ENCODE measurements at places on chromosomes 13 and 19.

GRCh38 chr13:71067165-71067815 lies 799.7 kb downstream of the DACH1 start:
- no peak for DNase-seq

DNA sequence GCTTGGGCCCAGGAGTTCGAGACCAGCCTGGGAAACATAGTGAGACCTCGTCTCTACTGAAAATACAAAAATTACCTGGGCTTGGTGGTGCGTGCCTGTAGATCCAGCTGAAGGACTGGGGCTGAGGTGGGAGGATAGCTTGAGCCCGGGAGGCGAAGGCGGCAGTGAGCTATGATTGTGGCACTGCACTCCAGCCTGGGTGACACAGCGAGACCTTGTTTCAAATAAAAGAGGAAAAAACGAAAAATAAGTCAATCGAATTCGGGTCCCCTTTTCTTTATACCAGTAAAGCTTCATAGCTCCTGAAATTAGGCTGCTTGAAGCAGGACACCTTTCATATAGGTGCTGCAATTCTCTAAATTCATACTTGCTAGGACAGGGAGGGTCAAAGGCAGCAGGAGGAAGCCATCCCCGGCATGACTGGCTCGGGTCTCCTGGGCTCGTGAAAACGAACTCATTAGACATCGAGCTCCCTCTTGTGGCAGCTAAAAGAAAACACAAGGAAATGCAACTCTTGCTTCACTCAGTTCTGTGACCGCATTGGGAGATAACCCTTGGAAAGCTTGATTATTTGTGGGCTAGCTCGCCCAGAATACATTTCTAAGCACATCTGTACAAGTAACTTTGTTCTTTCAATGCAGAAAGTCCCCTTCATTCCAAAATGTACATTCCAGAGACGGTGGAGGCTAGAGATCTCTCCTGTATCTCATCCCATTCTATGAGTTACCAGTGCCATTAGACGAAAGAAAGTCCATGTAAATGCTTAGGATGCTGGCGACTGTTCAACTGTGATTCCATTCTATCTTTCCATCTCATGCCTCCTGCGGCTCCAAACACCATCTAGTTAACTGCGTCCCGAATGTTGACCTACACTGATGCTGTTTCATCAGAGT lies 16.8 kb downstream of the FPR2 start:
- peak; percentile 8 for DNase-seq

GRCh38 chr13:73833325-73834070 lies 300.7 kb downstream of the KLF12 start:
- DNase-seq, result no peak

DNA sequence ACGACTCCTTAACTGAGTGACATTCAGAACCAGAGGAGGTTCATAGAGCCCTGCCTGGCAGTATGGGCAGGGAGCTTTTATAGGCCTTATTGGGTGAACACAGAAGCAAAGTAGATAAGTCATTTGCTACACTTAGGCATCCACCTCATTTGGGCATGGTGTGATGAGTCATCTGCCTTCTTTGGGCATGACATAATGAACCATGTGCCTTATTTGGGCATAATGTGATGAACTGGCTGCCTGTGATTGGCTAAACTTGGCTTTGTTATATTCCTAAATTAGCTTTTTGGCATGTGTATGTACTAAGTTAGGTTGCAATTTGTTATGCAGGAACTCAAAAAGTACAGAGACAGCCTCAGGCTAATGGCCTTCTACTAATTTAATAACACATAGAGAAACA lies 2210.2 kb upstream of the PCDH20 start:
- DNase-seq, result no peak

- DNase-seq, result no peak
These were observed 32.4 kb downstream of the RASA3 start for GRCh38 chr13:114099918-114100445.

DNA sequence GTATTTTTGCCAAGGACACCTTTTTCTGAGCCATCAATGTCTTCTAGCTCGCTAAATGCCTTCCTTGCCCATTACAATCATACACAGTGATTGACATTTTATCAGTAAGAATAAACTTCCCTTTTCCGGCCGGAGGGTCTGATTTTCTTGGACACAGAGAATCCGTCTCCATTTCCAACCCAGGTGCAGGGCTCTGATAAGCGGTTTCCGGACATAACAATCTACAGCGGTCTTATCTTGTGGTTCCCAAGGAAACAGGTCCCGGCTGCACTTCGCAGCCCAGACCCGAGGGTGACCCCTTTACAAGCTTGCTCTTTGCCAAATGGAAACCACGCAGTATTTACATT lies 5.1 kb upstream of the ZNF77 start:
- no peak for DNase-seq

- no peak for DNase-seq
These were observed 22.2 kb downstream of the CCDC169 start for GRCh38 chr13:36275190-36276002.

GRCh38 chr13:109224033-109224432 lies 562.4 kb downstream of the IRS2 start:
- no peak for DNase-seq

DNA sequence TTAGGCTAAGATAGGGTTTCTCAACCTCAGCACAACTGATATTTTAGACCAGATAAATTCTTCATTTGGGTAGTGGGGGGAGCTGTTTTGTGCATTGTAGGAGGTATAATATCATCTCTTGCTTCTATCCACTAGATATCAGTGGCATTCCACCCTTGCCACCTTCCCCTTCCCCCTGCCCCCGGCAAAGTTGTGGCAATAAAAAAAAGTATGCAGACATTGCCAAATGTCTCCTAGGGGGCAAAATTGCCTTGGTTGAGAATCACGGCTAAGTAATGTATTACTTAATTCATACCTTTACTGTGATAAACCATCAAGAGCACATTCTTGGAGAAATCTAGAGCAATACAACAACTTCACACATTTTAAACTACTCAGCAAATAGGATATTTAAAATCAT lies 51.4 kb downstream of the UBL3 start:
- DNase-seq, result no peak

DNA sequence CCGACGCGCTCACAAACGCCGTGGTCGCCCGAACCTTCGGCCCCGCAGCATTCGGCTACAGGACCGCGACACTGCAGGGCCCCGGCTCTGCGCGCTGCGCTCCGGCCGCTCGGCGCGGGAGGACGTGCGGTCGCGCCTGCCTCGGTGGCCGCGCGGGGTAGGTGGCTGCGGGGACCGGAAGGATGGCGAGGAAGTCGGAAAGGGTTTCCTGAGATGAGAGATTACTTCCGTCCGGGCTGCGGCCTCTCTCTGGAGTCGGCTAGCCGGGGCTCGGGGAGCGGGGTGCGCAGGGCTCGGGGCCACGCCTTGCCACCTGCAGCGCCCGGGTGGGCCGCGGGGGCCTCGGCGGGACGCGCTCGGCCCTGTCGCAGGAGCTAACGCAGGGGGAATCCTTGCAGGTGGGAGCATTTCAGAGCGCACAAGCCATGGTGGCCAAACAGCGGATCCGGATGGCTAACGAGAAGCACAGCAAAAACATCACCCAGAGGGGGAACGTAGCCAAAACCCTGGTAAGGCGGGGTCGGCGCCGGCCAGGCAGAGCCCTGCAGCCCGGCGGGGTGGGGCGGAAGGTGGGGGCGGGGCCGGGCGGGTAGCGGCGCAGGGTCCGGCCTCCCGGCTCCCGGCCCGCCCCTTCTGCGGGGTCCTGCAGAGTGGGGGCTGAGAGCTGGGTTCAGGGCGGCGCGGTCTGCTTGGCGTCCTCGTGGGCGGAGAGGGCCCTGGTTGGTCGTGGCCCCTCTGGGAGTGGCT lies at the start of gene SERP2:
TSS of gene SERP2 (plus strand) at position 224 of the 747 bp plus-strand sequence. CDS start at position 426, 202 bp downstream.
- DNase-seq, result no peak

DNA sequence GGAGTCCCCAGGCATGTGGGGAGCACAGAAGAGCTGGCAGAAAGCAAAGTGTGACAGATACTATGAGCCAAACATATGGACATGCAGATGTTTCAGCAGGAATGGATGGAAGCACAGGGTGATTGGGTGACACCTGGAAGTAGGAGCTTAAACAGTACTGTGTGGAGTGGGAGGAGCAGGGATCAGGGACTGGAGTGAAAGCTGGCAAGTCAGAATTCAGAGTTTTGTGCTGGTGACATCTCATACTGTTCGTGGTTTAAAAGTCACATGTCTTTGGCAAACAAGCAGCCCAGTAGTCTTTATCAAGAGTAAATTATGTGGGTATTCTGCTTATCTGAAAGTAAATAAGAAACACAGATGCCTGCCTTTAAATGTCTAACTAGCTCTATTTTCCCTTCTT lies 408.2 kb downstream of the COG6 start:
- no peak for DNase-seq

DNA sequence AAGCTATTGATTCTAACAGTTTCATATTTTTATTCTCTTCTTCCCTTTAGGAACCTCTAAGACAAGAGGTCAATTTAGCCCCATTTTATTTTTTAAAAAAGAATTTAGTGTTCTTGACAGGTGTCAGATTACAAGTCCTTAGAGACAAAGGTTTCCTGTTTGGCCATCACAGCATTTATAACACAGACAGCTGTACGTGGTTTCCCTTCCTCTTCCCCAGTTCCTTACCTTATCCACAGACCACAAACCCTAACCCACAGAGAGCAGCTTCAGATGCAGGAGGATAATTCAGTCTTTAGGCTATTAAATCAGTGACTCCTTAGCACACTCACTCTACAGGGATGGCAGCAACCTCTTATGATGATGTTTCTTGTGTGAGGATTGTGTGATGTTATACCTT lies 1210.1 kb downstream of the DIAPH3 start:
- no peak for DNase-seq

DNA sequence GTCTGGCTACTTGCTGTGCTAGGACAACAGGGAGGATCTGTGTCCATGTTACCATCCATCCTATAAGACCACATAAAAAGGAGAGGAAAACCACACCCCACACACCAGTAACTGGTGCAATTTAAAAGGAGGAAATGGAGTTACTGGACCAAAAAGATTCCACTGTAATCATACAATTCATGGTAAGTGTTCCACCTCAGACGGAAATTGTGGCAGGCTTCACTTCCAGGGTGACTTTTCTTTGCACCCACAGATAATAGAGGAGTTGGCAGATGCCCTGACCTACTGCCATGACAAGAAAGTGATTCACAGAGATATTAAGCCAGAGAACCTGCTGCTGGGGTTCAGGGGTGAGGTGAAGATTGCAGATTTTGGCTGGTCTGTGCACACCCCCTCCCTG lies 2.4 kb downstream of the AURKC start:
- DNase-seq, result no peak

- DNase-seq, result no peak
These were observed 43.4 kb downstream of the PDCD5 start for GRCh38 chr19:32624410-32624809.

GRCh38 chr13:33994198-33994597 lies 176.2 kb downstream of the RFC3 start:
- no peak for DNase-seq

GRCh38 chr13:27266917-27267316 lies 3.7 kb upstream of the RASL11A start:
- DNase-seq, result no peak

GRCh38 chr19:6516659-6517291 lies 14.1 kb upstream of the TNFSF9 start:
- peak; percentile 94 for DNase-seq

- DNase-seq, result no peak
These were observed 22.3 kb downstream of the IER2 start for GRCh38 chr19:13172346-13173138.

DNA sequence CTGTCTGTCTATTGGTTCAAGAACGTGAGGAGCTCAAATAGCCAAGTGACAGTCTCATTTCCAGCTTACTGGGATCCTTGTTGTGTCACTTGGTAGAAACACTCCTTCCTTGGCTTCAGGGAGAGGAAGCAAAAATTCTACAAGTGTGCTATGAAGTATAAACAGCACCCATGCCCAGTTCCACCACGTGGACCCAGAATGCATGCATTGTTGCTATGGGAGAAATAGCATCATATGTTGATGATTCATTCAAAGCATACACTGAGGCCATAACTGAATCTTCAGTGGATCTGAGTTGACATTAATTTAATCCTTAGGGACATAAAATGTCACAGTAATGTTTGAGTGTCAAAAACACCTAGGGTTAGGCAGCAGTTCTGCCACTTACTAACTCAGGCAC lies 199.0 kb upstream of the RXFP2 start:
- no peak for DNase-seq

- DNase-seq, result no peak
These were observed 1.1 kb downstream of the ZNF566 start for GRCh38 chr19:36488118-36488845.

DNA sequence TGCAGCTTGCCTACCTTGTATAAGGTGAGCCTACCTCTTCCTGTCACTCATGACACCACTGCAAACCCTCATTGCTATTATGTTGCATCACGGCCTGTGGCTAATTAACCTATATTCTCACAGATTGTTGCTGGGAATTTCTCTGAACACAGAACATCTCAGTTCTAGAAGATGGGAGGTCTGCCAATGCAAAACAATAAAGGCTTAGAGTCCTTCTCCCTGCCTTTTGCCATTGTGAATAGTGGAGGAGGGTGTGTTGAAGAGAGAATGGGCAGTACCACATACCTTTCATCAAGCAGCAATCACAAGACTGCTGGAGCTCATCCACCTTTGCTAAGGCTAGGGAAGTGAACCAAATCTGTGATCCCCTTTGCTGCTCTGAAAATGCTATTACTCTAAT lies 34.4 kb downstream of the WDFY2 start:
- DNase-seq, result no peak

- no peak for DNase-seq
These were observed 156.6 kb downstream of the TM9SF2 start for GRCh38 chr13:99657848-99658260.

- DNase-seq, result peak; percentile 63
These were observed 8.3 kb upstream of the SYCN start for GRCh38 chr19:39212375-39212742.

- no peak for DNase-seq
These were observed 679 bp downstream of the ZNF471 start for GRCh38 chr19:56508290-56508778.

DNA sequence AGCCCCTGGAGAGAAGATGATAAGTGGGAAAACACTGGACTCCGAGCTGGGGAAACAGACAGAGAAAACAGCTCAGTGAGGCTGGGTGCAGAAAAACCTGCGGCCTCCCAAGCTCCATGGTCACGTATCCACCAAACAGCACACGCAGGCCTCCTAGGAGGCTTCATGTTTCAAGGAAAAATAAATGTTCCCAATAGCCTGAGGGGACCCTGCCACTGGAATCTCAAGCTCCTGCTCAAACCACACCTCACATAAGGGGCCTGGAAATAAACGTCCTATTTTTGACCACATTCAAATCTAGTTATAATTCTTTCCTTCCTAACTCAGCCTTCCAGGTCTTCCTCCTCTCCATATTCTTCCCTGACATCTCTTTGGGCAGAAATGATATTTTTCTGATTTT lies 225.7 kb downstream of the ABCC4 start:
- DNase-seq, result no peak

DNA sequence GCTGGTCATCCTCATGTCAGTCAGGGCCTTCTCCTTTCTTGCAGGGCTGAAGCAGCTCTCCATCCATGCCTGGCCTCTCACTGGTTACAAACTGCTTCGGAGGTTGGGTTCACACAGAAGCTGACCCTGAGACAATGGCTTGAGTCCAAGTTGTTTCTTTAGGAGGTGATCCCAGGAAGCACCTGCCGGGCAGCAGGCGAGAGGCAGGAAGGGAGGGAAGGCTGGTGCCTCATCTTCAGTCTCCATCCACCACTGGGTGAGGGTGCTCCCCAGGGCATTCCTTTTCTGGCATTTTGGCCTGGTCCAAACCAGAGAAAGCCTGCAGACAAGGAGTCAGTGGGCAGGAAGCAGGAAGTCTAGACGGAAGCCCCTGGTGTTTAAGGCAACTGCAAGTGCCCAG lies 17.6 kb upstream of the SPATA13 start:
- DNase-seq, result no peak

GRCh38 chr13:44311011-44311780 lies 62.4 kb upstream of the SERP2 start:
- DNase-seq, result no peak
